ENCODE measurements at places on chromosomes 11 and 22.

GRCh38 chr11:36156817-36157519 lies 132.3 kb downstream of the COMMD9 start:
- DNase-seq, result no peak

DNA sequence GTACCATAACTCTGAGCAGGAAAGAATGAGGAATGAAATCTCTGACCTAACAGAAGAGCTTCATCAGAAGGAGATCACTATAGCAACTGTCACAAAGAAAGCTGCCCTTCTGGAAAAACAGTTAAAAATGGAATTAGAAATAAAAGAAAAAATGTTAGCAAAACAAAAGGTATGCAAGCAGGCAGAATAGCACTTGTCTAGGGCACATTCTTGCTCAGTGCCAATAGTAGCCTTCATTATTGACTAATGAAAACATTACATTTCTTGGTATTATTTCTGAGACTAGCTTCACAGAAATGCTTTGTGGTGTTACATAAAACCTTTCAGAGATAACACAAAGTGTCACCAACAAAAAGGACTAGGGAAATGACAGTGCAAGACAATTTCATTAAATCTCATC lies 63.9 kb downstream of the DEUP1 start:
- no peak for DNase-seq

DNA sequence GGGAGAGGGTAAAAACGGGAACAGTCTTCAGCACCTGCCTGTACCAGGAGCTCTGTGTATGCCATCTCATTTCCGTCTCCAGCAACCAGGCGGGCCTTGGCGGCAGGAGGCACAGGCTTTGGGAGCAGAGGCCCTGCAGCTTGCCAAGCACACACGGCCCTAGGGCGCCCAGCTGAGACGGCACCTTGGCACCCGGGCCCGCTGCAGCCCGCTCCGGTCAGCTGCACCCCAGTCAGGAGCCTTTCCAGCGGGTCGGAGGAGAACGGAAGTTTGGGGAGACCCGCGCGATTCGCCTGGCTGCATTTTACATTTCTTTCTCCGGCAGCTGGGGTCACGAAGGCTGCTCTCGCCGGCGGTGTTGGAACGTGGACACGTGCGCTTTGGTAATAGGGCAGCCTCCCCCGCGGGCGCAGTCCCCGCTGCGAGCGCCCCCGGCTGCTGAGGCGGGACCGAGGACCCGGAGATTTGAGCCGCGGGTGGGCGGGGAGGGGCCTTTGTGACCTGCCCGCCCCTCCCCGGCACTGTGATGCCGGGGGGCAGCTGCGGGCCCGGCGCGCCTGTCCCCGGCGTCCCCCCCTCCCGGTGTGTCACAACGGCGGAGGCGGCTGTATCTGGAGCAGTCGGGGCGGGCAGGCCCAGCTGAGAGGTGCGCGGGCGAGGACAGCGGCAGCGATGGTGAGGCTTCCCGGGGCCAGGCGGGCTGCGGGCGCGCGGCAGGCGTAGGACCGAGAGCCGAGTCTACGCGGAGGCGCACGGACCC lies at the start of gene TUBA8:
TUBA8 (plus strand) TSS at position 616 of the 760 bp plus-strand sequence; CDS start at position 673, 57 bp downstream.
- no peak for DNase-seq

- no peak for DNase-seq
These were observed 67.4 kb downstream of the FEZ1 start for GRCh38 chr11:125428486-125429173.

DNA sequence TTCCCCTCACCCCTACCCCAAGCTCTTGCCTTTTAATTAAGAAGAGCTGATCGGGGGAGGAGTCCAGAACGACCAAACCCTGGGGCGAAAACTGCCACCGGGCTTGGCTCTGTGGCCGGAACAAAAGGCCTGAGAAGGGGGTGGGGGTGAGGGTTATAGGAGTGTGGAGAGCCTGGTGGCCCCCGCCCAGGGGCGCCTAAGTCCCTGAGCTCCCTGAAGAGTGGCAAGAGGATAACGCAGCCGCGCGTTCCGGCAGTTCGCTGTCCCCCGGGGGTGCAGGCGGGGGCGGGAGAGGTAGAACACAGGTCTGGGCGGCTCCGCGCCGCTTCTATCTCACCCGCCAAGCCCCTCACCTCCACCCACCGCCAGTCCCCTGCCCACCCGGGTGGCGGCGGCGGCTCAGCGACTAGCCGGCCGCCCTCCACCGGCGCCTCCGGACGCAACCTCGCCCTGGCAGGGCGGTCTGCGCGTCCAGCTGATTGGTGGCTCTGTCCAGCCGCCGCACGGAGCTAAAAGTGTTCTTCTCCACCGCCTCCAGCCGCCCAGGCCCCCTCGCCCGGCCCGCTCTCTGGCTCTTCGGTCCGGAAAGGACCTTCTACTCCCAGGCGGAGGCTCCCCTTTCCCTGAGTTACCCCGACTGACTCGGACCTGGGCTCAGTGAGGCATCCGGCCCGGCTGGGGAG lies 18.7 kb upstream of the BDNF start:
- DNase-seq, result no peak

GRCh38 chr22:44026630-44027511 lies 2.8 kb downstream of the PARVB start:
- no peak for DNase-seq

- DNase-seq, result peak; percentile 15
These were observed 1.4 kb upstream of the NEFH start for GRCh38 chr22:29478326-29479276.

DNA sequence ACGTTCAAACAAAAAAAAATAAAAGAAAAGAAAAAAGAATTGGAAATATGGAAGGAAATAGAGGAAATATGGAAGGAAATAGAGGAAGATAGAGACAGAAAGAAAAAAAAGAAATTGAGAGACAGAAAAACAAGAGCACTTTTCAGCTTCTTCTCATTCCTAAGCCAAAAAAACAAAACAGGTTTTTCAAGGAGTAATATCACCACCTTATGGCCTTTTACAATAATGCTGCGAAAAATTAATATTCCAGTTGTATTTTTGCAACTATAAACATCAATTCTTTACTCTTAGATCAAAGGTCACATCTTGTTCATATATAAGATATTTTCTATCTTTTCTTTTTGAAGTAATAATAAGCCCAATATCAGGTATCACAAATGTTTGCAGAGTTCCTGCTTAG lies 328.3 kb downstream of the FAT3 start:
- DNase-seq, result no peak

- DNase-seq, result no peak
These were observed 40.5 kb downstream of the CABIN1 start for GRCh38 chr22:24051568-24051967.

- DNase-seq, result peak; percentile 14
These were observed 32.0 kb upstream of the NUP50 start for GRCh38 chr22:45131749-45132148.

DNA sequence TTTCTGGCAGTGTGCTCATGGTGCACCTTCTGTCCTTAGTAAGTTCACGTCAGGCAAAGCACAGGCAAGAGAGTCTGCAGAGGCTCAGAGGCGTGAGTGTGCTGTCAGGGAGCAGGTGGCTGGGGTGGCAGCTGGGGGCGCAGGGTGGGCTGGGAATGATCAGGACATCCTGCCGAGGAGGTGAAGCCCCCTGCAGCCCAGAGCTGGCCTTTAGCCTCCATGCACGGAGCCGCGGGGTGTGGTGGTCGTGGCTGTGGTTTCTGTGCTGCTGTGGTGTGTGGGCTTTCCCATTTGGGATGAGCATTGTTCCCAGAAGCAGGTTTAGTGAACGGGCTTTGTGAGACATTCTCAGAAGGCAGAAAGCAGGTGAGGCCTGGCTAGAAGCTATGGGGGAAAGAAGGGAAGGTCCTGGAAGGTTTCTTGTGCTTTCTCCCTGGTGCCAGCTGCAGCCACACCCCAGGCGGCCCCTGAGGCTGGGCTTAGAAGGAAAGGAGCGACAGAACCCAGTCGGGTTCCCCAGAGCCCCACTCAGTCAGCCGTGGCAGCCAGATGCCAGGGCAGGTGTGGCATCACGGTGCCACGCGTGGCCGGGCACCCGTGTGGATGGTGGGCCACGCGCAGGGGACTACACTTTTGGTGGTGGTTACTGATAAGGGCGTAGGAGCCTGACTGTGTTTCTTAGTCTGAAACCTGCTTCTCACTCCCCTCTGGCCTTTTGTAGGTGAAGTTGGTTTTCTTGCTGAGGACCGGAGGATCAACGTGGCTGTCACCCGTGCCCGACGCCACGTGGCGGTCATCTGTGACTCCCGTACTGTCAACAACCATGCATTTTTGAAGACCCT lies 32.0 kb downstream of the IGHMBP2 start:
- no peak for DNase-seq

DNA sequence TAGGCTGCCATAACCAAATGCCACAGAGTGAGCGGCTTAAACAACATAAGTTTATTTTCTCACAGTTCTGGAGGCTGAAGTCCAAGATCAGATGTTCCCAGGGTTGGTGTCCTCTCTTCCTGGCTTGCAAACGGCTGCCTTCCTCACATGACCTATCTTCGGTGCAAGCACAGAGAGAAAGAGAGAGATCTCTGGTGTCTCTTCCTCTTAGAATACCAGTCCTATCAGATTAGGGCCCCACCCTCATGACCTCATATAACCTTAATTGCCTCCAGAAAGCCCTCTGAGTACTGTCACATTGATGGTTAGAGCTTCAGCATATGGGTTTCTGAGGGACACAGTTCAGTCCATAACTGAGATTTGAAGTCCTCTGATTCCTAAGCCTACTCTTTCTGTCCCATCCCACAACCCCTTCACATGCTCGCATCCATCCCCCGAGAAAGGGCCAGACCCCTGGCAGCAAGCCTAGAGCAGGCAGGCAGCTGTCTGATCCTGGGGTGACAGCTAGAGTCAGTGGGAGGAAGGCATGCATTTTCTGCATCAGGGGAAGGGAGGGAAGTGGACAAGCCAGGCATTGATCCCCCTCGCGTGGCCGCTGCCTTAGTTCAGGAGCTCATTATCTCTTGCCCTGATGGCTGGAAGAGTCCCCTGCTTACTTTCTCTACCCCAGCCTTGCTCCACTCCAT lies 114.1 kb downstream of the FAR1 start:
- no peak for DNase-seq

- no peak for DNase-seq
These were observed 404.2 kb downstream of the LUZP2 start for GRCh38 chr11:24900960-24901549.

DNA sequence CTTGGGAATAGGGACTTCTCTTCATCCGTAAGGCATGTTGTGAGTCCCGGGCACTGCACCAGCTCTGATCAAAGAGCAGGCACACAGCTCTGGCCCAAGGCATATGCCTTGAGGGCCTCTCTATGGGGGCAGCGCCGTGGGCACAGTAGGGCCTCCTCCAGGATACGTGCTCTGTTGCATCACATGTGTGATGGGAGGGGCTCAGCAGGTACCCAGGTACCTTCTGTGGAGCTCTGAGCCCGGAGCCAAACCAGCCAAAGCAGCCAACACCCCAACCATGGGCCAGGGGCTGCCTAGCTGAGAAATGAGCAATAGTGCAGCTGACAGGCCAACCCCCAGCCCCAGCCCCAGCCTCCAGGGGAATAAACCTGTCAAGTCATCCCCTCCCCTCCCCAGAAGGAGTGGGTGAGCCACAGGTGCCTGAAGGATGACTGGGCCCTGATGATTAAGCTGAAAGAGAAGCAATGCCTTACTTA lies 79.7 kb upstream of the SHISAL1 start:
- DNase-seq, result no peak

- peak; percentile 9 for DNase-seq
These were observed 82.3 kb upstream of the EED start for GRCh38 chr11:86162239-86162638.

- DNase-seq, result no peak
These were observed 341.1 kb upstream of the LUZP2 start for GRCh38 chr11:24155792-24156191.

GRCh38 chr11:3723014-3723708 lies 52.0 kb upstream of the CHRNA10 start:
- no peak for DNase-seq

DNA sequence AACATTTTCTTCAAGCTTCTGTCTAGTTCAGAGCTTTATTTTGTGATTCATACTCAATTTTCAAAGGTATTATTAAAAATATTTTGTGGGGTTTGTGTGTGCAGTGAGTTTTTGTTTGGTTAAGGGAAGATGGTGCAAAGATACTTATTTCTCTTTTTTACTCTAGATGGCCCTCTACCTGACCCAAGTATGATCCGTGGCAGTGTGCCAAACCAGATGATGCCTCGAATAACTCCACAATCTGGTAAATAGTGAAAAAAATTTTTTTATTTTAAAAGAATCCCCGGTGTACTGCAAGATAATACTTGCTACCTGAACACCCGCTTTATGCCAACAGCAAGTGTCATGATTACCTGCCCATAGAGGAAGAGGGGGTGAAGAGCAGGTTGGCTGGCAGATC lies 54.2 kb downstream of the EP300 start:
- DNase-seq, result no peak

DNA sequence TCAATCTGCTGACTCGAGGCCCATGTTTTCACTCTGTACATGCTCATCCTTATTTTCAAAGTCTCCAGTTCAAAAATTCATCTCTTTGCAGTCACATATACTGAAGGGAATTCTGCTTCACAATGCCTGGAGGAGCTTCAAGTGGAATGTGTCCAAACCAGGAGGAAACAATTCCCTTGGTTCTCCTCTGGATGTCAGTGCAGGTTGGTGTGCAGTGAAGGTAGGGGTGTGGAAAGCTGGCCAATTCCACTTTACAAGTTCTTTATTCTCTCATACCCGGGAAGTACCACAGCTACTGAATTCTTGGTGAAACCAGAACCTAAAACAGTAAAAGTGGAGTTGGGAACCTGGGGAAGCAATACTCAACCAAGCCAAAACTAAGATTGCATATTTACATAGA lies 57.3 kb downstream of the BDNF start:
- no peak for DNase-seq

- no peak for DNase-seq
These were observed 121.6 kb downstream of the LDLRAD3 start for GRCh38 chr11:36065436-36065835.

DNA sequence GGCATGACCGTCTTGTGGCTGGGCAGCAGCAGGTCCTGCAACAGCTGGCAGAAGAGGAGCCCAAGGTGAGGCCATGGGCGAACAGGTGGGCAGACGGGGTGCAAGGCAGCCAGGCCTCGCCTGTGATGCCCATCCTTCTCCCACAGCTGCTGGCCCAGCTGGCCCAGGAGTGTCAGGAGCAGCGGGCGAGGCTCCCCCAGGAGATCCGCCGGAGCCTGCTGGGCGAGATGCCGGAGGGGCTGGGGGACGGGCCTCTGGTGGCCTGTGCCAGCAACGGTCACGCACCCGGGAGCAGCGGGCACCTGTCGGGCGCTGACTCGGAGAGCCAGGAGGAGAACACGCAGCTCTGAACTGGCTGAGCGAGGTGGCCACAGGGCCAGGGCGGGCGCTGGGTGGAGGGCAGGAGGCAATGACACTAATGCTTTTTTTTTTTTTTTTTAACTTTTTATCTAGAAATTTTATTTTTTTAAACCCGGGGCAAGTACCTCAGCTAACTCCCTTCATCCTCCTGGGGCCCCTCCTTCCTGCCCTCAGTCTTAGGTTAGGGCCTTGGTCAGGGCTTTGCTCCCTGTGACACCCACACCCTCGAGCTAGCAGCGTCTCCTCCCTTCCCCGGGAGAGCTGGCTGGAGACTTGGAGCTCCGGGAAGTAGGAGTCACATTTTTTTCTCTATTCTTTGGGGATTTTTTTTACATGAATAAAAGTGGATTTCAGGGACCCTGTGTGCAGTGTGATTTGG lies 16.0 kb downstream of the PLCB3 start:
- no peak for DNase-seq

GRCh38 chr11:57598831-57599155 lies 1.3 kb downstream of the SERPING1 start:
- no peak for DNase-seq

- no peak for DNase-seq
These were observed 25.5 kb downstream of the TOLLIP start for GRCh38 chr11:1283906-1284305.

Measured in anterior cingulate cortex (tissue), 58 donors.